ENCODE measurements at places on chromosomes 1 and 21.

- no peak for DNase-seq
These were observed 21.4 kb downstream of the PRRC2C start for GRCh38 chr1:171506525-171507304.

DNA sequence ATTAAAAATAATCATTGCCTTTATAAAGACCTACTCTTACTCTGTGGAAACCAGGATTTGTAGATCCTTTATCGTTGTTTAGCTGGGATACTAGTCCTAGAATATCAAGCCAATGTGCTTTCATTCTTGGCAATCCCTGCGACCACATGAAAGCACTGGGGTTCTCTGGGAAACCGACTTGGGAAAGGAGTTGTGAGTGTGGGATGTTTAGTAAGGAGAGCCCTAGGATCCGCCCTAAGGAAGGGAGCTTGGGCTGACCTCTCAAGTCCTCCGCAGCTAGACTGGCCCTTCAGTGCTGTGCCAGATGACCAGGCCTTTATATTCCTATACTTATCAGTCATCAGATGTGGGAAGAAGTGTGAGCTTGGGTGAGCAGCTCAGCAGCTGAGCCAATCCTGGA is 5.2 kb upstream of the KRTAP19-8 start:
- no peak for DNase-seq

DNA sequence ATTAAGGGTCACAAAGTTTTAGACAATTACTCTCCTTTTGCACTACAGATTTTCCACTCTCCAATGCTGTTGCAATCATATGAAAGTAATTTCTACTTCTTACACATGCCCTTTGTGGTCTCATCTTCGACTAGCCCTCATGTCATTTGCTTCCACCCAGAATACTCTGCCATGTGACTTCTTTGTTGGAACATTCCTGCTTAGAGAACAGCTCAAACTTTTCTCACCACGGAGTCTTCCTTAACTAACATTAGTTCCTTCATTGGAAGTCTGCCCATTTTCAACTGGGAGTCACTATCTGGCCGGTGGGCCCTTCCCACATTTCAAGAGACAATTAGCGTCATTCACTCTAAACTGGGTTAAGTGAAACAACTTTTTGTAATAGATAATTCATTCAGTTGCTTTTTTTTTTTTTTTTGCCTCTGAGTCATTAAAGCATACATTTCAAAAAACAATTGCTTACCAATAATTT is 142.6 kb upstream of the PALMD start:
- DNase-seq = no peak

GRCh38 chr1:160837558-160838205 is 25.0 kb downstream of the CD244 start:
- no peak for DNase-seq

- no peak for DNase-seq
These were observed 4.1 kb upstream of the GJB3 start for GRCh38 chr1:34776911-34777310.

DNA sequence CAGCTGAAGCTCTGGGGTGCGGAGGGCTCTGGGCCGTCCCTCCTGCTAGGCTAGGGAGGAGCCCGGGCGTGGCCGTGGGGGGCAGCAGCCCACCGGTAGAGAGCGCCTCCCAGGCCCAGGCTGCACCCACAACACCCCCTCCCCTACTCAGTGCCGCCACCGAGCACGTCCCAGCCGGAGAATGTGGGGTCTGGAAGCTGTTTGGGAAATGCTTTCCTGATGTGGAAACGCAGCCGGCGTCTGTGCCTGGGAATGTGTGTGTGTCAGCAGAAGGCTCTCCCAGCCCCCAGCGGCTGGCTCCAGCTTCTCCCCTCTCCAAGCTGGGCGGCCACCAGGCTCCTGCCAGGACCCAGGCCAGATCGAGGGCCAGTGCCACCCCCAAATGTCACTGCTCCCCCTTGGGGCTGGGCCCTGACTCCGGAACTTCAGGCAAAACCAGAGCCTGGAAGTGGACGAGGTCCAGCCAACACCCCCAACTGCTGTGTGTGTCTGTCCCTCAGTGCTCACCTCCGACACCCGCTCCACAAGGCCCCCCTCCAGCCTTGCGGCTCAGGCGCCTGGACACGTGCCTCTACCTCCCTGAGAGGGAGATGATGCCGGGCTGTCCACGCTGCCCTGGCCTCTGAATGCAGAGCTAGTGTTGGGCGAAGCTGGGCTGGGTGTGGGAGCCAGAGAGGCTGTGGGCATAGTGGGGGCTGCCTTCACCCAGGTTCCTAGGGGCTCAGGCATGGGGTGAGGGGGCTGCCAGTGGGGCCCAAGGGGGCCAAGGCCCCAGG is 74.7 kb downstream of the MEGF6 start:
- DNase-seq = no peak

- no peak for DNase-seq
These were observed 150.0 kb downstream of the CASZ1 start for GRCh38 chr1:10646347-10646861.

DNA sequence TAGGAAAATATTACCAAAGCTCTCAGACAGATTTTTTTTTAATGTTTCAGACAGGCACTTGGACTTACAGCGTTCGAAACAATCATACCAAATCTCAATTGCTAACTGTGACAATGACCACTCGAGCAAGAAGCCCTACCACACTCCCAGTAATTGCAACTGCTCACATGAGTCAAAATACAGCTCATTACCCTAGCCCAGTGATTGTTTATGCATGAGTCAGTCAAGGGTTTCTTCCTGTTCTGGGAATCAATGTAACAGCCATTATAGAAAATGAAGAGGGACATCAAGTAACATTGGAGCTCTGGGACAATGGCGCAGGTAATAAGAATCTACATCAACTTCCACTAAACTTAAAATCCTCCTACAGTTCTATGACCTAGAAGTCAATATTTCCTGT is 56.1 kb upstream of the SH3GLB1 start:
- DNase-seq = no peak

DNA sequence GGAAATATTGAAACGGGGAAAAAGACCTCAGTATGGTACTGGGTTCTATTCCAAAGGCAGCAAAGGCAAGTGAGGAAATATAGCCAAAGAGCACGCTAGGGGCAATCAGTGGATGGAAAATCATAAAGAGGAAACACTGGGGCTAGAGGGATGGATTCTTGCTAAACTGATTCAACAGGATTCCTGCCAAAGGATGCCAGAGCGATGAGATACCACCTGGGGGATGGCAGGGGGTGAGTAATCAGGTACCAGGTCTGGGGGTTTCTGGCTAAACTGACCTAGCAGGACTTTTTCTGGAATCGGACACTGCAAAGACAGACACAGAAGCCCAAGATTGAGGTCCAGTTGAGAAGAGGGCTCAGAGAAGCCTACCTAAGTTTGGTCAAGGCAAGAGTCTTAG is 6.7 kb downstream of the CHI3L2 start:
- no peak for DNase-seq

Data from cerebellar nuclear complex (tissue), 1 donor.